H7 (cell line): ENCODE measurements at places on chromosomes 1 and 21. TPM values are rescaled to one million over a fixed set of nuclear protein-coding genes. Genes with fewer than 3 reads are reported as not detected.

The SEMA4A gene
- 10.3 and 15.8 TPM in 2 replicates for total RNA-seq

GRCh38 chr1:113388017-113388620, 2.2 kb upstream of the MAGI3 start:
- no peak for DNase-seq

DNA sequence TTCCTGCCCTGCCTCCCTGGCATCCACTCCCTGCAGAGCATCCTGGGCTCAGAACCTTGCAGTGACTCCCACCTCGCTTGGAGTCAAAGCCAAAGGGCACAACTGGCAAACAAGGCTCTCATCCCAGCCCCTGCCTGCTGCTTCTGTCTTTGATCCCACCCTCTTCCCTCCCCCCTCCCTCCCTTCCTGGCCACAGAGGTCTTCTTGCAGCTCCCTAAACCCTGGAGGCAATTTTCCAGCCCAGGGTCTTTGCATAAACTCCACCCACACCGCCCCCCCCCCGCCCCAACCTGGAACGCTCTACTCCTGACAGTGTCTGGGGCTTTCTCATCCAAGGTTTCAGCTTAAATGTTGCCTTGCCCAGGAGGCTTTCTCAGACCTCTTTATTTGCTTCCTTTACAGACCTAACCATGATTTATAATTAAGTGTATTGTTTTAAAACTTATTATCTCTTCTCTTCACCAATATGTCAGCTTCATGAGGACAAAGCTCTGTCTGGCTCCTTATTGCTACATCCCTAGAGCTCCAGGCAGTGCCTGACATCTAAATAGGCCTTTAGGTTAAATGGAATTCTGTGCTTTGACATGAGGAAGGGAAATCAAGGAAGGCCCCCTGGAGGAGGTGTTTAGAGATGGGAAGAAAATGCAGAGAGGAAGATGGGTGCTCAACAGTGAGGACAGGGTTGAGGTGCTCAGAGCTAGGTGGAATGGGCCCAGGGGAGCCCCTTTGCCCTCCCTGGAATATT, 37.7 kb upstream of the PADI1 start:
- peak; percentile 63 for DNase-seq

- no peak for DNase-seq
Observed at GRCh38 chr21:46500224-46500861, 41.7 kb downstream of the DIP2A start.

DNA sequence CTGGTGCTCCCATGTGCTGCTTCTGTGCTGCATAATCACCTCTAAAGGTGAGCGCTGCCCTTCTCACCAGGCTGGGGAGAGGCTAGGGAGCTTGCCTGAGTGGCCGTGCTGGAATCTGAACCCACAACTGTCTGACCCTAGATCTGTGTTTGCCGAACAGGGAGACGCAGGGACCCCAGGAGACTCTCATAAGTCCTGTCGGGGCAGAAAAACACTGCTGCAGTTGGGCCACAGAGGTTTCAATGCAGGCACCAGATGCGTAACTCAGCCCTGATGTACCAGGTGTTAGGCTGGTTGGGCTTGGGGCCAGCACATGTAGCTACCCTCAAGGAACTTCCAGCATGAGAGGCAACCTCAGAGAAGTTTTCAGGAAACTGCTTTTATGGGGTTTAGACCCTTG, 49.5 kb upstream of the DMRTB1 start:
- DNase-seq: no peak

DNA sequence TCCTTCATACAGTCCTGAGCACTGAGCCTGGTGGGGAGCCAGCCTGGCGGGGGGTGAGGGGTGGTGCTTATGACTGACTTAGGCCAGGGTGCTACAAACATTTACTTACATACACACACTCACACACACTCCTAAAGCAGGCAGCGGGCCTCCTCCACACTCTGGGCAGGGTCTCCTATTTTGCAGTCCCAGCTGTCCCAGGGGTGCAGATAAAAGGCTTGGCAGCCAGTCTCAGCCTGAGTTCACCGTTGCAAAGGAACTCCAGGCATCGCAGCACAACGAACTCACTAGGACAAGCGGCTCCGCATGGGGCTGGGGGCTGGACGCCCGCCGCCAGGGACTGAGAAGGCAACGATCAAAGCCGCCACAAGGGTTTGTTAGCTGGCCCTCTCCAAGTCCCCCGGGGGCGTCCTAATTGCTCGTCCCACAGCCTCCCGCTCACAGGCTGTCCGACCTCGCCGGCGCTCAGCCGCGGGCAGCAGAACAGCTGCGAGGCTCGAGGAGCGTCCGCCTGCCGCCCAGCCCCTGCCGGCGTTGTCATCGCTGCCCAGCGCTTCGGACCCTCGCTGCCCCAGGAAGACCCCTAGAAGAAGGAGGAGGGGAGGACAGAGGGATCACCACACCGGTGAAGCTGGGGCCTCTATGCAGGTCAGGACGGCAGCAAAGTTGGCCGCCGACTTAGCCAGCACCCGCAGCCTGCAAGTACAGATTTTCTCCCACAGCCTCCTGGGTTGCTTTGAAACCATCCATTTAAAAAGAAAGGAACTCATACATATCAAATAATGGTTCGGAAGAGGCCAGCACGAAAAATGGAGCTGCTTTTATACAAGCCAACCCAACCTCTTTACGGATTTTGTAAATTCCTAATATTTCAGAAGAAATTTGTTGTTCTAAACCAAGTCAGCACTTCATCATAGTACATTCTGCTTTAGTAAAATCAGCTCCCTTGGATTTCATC, 6.2 kb downstream of the BARHL2 start:
- DNase-seq: peak; percentile 83

GRCh38 chr1:200206761-200207160, 179.3 kb downstream of the NR5A2 start:
- no peak for DNase-seq

GRCh38 chr1:87760155-87760554, 431.5 kb downstream of the LMO4 start:
- DNase-seq: no peak
